ENCODE measurements at places on chromosomes 13 and 19.

GRCh38 chr19:11530432-11530831, 1.5 kb upstream of the ECSIT start:
- peak; percentile 58 for DNase-seq

GRCh38 chr13:46603165-46603603, 50.2 kb downstream of the LRCH1 start:
- DNase-seq = no peak

- DNase-seq = no peak
Measured at GRCh38 chr19:28324275-28325060, 888.5 kb downstream of the UQCRFS1 start.

GRCh38 chr19:7637374-7638256, 705 bp downstream of the STXBP2 start:
- DNase-seq = no peak

DNA sequence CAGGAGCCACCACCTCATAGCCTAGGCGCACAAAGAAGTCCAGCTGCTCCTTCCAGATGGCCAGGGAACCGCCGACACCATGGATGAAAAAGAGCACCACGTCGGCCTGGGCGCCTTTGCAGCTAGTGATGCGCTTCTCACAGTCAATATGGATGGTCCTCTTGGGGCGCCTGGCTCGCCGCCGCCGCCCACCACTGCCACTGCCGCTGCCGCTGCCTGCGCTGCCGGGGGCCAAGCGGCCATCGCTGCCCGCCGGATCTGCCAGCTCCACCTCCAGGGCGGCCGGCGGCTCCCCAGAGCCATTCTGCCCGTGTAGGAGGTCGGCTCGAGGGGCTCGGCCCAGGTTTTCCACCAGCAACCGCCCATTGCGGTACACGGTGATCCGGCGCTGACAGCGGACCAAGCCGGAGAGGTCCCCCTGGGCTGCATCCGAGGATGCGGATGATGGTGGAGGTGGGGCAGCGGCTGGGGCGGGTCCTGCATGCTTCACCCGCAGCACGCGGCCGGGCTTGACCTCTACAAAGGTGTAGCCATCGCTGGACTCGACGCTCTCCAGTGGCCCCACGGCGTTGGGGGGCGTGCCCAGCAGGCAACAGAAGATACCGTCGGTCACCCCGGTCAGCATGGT, 2.1 kb downstream of the ABHD8 start:
- no peak for DNase-seq

- no peak for DNase-seq
Measured at GRCh38 chr13:32284927-32285632, 30.1 kb downstream of the ZAR1L start.

DNA sequence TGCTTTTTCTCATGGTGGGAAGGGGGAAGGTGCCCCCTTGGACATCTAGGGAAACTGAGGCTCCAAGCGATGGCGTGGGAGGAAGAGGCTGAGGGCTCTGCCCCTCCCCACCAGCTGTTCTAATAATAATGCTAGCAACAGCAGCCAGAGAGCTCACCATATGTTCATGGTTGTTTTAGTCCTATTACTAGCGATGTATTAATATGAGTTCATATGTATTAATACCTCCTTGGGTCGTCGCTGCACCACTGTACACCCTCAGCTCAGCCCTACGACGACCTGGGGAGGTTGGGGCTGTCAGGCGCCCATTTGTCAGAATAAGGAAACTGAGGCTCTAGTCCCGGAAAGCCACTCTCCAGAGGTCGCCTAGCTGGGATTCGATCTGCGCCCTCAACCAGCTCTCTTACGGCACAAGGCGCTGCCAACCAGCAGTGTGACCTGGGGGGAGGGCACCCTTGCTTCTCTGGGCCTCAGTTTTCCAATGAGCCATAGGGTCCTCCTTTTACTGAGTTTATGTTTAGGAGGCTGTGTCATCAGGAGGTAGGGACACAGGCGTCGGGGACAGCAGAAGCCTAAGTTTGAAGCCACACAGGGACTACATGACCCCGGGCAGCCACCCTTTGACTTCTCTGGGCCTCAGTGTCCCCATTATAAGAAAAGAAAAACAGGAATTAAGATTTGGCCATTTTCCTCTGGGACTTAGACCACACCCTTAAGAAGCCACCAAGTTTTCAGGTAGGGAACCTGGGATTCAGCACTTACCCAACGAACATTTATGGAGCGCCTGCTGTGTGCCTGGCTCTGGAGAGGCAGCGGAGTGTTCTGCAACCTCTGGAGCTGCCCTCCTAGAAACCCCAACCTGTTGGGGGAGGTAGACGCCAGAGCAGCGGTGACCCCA, 664 bp downstream of the MAST3 start:
- DNase-seq = no peak
